Osteocyte (in vitro differentiated cells): ENCODE measurements at places on chromosomes 6 and 20. TPM values are rescaled to one million over a fixed set of nuclear protein-coding genes. Genes with fewer than 3 reads are reported as not detected.

Gene BTNL2
- not detected in 2 replicates for total RNA-seq

Gene ZNFX1
- total RNA-seq = 48.1 and 51.6 TPM in 2 replicates

Gene MARCKS
- total RNA-seq = 868 and 890 TPM in 2 replicates

- H3K27ac ChIP-seq = no peak overlapping the region
- H3K4me3 ChIP-seq = no peak overlapping the region
- H3K36me3 ChIP-seq = no peaks in the 10 kb centered on the region
- no peak for DNase-seq
- H3K27me3 ChIP-seq = peaks cover 3% of the 10 kb centered on the region
- no peaks in the 10 kb centered on the region for H3K4me1 ChIP-seq
Observed at GRCh38 chr6:12939314-12939713, 222.7 kb downstream of the PHACTR1 start.

- no peaks in the 10 kb centered on the region for H3K36me3 ChIP-seq
- no peak for DNase-seq
- no peaks in the 10 kb centered on the region for H3K4me1 ChIP-seq
- H3K4me3 ChIP-seq = no peak overlapping the region
- no peak overlapping the region for H3K27ac ChIP-seq
- no peaks in the 10 kb centered on the region for H3K27me3 ChIP-seq
Observed at GRCh38 chr20:19112828-19113227, 99.6 kb upstream of the SLC24A3 start.

DNA sequence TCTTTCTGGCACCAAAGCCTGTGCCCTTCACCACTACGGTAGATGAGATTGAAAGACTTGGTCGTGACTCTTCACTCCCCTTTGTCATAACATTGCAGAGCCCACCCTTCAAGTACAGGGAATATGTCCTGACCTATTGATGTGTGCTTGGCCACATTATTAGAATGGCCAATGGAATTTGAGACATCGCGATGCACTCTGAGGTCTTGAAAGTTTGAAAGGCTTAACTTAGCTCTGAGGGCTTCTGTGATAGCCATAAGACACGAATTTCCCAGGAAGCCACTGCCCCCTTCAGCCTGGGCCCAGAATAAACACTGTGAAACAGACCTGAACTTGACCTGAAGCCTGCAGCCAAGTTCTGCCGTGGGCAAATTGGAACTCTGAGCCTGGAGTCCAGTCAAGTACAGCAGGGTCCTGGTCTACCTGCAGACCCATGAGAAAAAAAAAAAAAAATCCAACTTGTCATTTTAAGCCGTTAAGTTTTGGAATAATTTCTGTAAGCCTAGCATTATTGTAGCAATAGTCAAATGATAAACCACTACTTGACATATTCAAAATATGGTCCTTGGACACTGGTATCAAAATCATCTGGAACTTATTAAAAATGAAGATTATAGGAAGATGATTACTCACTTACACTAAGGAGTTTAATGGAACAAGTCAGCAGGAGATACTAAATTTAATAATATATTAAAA is 36.9 kb upstream of the TRAF3IP2 start:
- H3K27me3 ChIP-seq = no peaks in the 10 kb centered on the region
- H3K4me1 ChIP-seq = peaks cover 5% of the 10 kb centered on the region
- H3K27ac ChIP-seq = no peak overlapping the region
- no peak overlapping the region for H3K4me3 ChIP-seq
- DNase-seq = peak; percentile 83
